Activated CD4-positive, CD25-positive, alpha-beta regulatory T cell (primary cell): ENCODE measurements at places on chromosomes 11 and 22.

DNA sequence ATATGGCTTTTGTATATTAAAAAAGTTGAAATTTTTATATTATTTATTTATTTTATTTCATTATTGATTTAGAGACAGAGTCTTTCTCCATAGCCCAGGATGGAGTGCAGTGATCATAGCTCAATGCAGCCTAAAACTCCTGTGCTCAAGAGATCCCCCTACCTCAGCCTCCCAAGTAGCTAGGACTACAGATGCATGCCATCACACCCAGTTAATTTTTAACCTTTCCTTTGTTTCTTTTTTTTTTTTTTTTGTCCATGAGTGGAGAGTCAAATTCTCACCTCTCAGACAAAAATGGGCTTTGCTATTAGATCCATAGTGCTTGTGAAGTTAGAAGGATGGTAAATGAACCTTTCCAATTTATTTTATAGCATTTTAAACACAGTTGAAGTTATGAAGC is 182.5 kb downstream of the SOX6 start:
- DNase-seq: no peak

DNA sequence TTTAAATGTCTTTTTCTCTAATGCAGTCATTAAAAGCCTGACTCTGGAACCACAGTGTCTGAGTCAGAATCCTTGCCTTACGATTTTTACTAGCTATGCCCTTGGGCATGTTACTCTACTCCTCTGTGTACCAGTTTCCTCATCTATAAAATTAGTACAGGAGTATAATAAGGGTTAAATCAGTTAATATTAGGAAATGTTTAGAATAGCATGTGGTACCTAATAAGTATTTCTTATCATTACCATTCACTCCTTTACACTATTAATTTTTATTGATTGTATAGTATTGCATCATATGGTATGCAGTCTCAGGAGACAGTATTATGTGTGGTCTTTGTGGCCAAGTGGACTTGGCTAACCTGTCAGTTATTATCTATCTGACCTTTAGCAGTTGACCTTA is 68.2 kb downstream of the METTL15 start:
- no peak for DNase-seq

- DNase-seq: no peak
Observed at GRCh38 chr11:11140510-11140909, 212.5 kb downstream of the CSNK2A3 start.

GRCh38 chr22:25409240-25409639 is 155.2 kb upstream of the GRK3 start:
- DNase-seq: no peak
